ENCODE measurements at places on chromosomes 1 and 21.

GRCh38 chr1:203271018-203271743 lies 34.1 kb upstream of the BTG2 start:
- peak; percentile 58 for DNase-seq

DNA sequence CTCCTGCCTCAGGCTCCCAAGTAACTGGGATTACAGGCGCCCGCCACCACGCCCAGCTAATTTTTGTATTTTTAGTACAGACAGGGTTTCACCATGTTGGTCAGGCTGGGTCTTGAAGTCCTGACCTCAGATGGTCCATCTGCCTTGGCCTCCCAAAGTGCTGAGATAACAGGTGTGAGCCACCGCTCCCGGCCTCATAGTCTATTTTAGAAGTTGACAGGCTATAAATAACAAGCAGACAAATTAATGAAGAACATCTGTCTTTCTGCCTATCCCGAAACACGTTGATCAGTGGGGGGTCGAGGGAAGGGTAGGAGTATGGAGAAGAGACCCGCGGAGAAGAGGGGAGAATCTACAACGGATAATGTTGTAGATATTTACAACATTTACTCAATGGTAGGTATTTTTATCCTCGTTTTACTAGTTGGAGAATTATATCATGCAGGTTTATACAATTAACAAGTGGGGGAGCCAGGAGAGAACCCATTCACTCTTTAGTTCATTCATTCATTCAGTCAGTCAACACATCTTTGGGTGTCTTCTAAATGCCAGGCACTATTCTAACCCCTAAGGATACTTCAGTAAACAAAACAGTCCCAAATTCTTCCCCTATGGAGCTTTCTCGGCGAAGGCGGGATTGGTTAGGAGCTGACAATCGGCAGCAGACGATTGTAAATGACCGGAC lies 497 bp upstream of the IFNAR2 start:
- no peak for DNase-seq

- no peak for DNase-seq
Observed at GRCh38 chr1:103783944-103784377, 34.3 kb downstream of the AMY1C start.

GRCh38 chr1:65309304-65310077 lies at the start of gene DNAJC6:
DNAJC6 (plus strand) TSS chr1:65309543; CDS start chr1:65309746, 203 bp downstream.
- peak; percentile 30 for DNase-seq

GRCh38 chr1:27522432-27523336 lies 32.7 kb upstream of the WASF2 start:
- peak; percentile 57 for DNase-seq

DNA sequence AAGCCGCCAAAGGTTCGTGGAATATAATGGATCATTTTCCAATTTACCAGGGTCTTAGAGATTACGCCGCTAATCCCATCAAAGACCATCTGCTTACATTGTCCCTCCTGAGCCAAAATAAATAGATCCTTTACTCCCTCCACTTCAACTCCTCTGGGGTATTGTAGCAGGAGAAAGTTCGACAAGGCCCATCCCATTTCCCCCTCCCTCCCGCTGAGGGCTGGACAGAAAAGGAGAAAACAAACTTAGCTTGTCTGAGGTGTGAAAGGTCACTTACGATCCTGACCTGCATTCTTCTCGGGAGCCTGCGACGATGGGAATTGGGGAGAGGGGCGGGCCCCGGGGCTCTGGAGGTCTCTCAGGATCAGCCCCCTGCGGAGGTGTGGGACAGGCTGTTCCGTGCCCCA lies 60.8 kb downstream of the MEF2D start:
- DNase-seq, result no peak

DNA sequence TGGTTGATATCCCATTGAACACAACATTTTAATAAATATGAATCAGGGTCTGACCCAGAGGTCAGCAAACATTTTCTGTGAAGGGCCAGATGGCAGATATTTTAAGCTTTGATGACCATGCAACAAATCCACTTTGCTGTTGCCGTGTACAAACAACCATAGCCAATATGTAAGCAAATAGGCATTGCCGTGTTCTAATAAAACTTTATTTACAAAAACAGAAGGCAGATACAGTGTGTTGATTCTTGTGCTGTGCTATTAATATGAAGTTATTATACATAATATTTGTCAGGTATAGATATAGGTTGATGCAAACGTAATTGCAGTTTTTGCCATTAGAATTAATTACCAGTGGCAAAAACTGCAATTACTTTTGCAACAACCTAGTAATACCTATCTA lies 8.8 kb upstream of the XCL1 start:
- DNase-seq, result no peak
